ENCODE measurements at places on chromosomes 3 and 15.
A peak's percentile ranks its signal among the peaks of the same experiment; 100 is the strongest.

- DNase-seq: no peak
These were observed 224.8 kb upstream of the HES1 start for GRCh38 chr3:193910886-193911738.

- no peak for DNase-seq
These were observed 356.2 kb downstream of the SV2B start for GRCh38 chr15:91456251-91456718.

- DNase-seq: no peak
These were observed 87.0 kb upstream of the ST8SIA2 start for GRCh38 chr15:92306663-92307062.

- peak; percentile 27 for DNase-seq
These were observed 11.1 kb downstream of the ZBTB38 start for GRCh38 chr3:141379250-141379966.

DNA sequence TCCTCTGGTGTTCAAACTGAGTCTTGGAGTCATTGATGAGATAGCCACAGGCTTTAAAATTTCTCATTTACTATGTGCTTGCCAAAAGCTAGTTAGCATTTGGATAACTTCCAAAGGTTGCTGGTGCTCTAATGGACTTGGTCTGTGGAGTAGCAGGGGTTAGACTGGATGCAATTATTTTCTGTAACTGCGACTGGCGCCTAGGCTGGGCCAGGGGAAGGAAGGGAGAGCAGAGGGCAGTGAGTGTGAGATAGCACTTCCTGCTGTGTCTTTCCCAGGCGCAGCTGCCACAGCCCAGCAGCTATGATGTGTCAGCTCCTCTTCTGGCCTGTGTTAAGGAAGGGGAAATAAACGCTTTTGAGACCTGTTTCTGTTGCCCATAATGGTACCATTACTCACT is 98.6 kb downstream of the MYRIP start:
- no peak for DNase-seq

DNA sequence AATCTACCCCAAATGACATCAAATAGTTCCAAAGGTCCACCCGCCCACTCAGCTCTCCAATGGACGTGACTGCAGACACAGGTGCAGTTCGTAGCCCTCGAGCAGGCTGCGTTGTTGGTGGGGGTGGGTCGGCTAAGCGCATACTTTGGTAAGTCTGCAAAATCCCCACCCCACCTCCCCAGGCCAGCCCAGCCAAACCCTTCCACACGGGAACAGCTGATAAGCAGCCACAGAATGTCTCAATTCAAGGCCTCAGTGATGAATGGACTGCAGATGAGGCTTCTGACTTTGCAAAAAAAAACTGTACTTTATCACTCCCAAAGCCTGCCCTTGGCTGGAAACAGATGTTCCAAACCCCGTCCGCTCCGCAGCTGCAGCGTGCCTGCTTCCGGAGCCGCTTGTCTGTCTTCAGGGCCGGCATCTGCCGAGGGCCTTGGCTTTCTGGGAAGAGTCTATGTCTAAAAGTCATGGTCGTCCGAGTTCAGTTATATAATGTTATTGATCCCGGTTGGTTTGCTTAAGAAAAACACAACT is 38.2 kb downstream of the PCSK6 start:
- DNase-seq: peak; percentile 5

GRCh38 chr3:37097776-37098175 is 76.6 kb downstream of the LRRFIP2 start:
- no peak for DNase-seq

DNA sequence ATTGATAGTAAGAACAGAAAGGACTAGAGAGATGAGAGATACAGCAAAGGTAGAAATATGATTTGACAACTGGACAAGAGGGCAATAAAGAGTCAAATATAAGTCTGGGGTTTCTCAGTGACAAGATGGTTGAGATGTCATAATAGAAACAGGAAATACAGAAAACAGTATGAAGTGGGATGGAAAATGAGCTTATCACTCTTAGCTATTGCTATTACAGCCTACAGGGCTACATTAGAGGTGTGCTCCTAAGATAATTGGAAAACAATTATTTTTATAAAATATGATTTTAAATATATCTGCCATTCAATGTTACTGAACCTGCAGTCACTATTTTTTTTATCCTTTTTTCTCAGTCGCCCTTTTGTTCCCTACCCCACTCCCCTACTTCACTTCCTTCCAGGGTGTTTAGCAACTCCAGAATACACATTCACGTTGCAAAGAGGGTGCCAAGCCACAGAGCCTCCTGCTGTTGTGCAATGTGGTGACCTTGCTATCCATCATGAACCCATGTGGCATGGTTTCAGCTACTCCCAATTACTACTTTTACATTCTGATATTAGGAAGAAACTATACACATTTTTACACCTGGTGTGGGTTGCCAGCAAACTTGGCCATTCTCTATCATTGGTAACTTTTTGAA is 6.0 kb downstream of the NRG4 start:
- DNase-seq: no peak

GRCh38 chr15:35885870-35886269 is 339.9 kb upstream of the DPH6 start:
- DNase-seq: no peak

- no peak for DNase-seq
These were observed 466.4 kb downstream of the MAGI1 start for GRCh38 chr3:65572175-65572777.

GRCh38 chr3:127730171-127730570 is 57.4 kb downstream of the ABTB1 start:
- DNase-seq: no peak

- DNase-seq: no peak
These were observed 109.8 kb downstream of the CACNA1D start for GRCh38 chr3:53604232-53604631.

DNA sequence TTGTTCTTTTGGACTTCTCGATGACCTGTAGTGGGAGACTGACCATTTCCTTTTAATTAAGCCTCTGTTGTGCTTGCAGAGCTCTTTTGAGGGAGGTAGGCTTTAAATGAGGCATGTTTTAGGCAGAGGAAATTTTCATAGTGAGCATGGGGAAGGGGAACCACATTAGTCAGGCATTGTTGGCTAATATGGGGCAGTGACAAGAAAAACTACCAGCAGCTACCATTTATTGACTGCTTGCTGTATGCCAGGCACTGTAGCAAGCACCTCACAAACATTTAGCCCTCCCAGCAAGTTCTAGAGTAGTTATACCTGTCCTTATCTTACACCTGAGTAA is 10.9 kb downstream of the ATG7 start:
- no peak for DNase-seq
